ENCODE measurements at places on chromosomes 16 and 17. TPM values are rescaled to one million over a fixed set of nuclear protein-coding genes. Genes with fewer than 3 reads are reported as not detected.

Gene KRTAP4-1
- total RNA-seq: not detected

Gene PRSS33
- total RNA-seq: not detected

Gene AOC2
- 1.4 TPM for total RNA-seq

Gene PRCD
- total RNA-seq: 0.92 TPM

Gene RPRML
- total RNA-seq: not detected
